ENCODE measurements at places on chromosomes 7 and 10. TPM values are rescaled to one million over a fixed set of nuclear protein-coding genes. Genes with fewer than 3 reads are reported as not detected.

DNA sequence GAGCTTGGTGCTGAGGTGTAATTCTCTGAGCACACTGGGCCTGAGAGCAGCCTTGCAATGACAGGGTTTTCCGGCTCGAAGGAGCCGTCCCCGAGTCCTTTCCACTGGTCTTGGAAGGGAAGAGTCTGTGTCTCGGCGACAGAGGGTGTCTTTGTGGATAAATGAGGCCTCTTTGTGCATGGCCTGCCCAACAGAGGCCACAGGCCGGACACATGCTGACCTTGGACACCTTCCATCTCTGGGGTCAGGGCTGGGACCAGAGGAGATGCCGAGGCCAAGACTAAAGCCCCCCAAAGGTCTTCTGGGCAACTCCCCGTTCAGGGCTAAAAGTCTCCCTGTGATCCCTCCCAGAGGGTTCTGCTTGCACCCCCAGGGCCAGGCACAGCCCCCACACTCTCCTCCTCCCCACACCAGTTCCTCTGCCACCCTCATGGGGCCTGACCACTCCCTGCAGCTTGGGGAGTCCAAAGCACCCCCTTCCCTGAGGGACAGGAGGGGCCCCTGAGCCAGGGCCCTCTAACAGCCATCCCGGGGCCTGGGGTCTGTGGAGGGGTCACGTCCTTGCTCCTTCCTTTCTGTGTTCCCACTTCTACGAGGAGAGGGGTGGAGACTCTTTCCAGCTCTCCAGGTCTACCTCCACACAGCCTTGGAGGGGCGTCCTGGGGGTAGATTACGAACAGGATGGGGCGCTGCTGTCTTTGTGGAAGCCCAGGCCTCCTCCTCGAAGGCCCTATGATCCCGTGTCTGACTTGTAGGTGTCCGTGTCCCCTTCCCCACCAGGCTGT, 130.6 kb upstream of the FAM20C start:
- DNase-seq, result no peak

DNA sequence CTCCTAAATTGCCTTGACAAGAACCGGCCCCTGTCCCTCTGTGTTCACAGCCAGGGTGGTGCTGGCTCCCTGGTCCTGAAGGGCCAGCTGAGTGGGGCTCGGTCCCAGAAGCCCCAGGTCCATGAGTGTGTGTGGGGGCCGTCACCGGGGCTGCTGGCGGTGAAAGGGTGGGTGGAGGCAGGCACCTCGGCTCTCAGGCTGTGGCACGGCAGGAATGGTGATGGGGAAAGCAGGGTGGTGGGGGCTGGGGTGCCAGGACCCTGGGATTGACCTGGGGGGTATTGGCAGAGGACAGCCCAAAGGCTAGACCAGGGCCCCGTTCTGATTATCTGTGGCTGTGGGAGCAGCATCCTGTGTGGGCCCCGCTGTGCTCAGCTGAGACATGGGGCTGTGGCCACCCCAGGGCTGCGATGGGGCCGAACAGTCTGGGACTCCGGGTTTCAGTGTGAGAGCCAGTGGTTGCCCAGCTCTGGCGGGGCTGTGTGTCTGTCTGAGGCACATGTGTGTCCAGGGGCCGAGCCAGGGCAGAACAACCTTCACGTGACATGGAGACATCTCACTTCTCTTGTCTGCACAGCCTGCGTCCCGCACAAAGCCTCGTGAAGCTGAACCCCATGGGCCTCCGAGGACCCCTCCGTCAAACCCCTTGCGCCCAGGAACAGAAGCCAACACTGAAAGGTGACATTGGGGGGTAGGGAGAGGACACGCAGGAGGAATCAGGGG, 144.2 kb downstream of the ELFN1 start:
- DNase-seq, result no peak

The DAGLB gene
- 7.8 TPM for total RNA-seq

GRCh38 chr7:151867912-151868311, 9.0 kb downstream of the PRKAG2 start:
- peak; percentile 92 for DNase-seq

The CYP3A4 gene
- total RNA-seq, result not detected

The SLC37A3 gene
- total RNA-seq, result 75.1 TPM

DNA sequence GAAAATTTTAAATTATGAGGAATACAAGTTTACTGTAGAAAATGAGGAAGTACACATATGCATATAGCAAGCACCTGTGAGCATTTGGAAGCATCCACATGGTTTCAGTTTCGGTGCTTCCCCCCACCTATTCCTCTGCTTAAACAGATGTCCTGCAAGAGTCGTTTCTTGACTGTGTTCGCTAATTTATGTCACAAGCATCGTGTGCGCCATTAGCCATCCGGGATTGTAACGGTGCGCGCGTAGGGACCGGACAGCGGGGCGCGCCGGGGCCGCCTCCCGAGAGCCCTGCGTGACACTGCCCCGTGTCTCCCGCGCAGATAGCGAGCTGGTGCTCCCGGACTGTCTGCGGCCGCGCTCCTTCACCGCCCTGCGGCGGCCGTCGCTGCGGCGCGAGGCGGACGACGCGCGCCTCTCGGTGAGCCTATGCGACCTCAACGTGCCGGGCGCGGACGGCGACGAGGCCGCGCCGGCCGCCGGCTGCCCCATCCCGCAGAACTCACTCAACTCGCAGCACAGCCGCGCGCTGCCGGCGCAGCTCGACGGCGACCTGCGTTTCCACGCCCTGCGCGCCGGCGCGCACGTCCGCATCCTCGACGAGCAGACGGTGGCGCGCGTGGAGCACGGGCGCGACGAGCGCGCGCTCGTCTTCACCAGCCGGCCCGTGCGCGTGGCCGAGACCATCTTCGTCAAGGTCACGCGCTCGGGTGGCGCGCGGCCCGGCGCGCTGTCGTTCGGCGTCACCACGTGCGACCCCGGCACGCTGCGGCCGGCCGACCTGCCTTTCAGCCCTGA, 90.9 kb downstream of the NEURL1 start:
- peak; percentile 46 for DNase-seq

GRCh38 chr7:561631-562373, 42.2 kb upstream of the PDGFA start:
- no peak for DNase-seq

The GIGYF1 gene
- 28.1 TPM for total RNA-seq

GRCh38 chr7:98681951-98682350, 64.9 kb downstream of the NPTX2 start:
- no peak for DNase-seq

The HYAL4 gene
- not detected for total RNA-seq

The SFTPD gene
- total RNA-seq, result not detected

- no peak for DNase-seq
These were observed 101.8 kb downstream of the PTPRE start for GRCh38 chr10:128008521-128009250.

DNA sequence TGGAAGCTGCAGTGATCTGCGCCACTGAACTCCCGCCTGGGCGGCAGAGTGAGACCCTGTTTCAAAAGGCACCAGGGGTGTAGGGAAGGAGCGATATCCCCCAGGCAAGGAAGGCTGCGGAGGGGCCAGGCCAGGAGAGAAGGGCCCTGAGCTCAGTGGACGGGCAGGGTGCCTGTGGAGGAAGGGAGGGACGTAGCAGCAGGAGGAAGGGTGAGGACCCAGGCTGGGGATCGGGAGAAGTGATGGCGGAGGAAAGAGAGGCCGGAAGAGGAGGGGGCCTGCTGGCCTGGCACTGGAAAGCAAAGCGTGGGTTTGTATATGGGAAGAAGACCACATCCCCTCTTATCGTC, 45.6 kb downstream of the ALOX5 start:
- no peak for DNase-seq

DNA sequence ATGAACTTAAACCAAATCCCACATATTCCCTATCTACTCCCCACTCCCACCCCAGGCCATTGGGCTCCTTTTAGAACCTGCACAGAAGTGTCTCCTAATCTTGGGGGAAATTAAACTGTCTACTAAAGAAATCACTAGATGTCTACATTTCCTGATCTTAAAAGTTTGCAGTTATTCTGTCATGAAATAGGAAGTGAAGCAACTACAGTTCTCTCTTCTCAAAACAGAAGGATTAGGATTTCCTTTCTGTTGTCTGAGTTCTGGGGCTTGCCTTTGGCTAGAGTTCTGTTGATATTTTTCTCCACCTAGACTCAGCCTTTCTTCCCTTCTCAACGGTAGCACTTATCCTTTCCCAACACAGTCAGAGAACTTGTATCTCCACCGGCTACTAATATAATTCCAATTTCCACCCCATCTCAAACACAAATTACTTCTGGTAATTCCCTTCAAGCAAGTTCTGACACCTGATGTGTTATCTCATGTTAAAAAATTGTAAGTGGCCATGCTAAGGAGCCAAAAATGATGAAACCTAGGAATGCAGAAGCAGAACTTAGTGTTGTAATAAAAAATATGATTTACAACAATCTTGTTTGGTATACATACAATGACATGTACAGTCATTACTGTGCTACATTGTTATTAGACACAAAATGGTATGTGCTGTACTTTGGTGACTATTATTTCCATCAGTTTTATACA, 12.1 kb downstream of the OR9A4 start:
- no peak for DNase-seq

The BAIAP2L1 gene
- total RNA-seq, result 23.3 TPM

GRCh38 chr7:84477786-84478478, 283.3 kb upstream of the SEMA3A start:
- DNase-seq, result no peak

The BICC1 gene
- 0.25 TPM for total RNA-seq

GRCh38 chr10:63480237-63480636, 14.5 kb upstream of the JMJD1C start:
- no peak for DNase-seq

The CALHM3 gene
- not detected for total RNA-seq
